ENCODE measurements at places on chromosomes 7 and 10. TPM values are rescaled to one million over a fixed set of nuclear protein-coding genes. Genes with fewer than 3 reads are reported as not detected.

Gene ANKRD30A
- 0.39 TPM for total RNA-seq

Gene ZNF511
- 70.9 TPM for total RNA-seq

Gene OR6B1
- not detected for total RNA-seq

Gene HOXA3
- total RNA-seq: 6.9 TPM

Gene C7orf25
- total RNA-seq: 2.0 TPM

Gene SKIDA1
- total RNA-seq: 0.85 TPM

Gene MRC1
- not detected for total RNA-seq

Gene RASA4B
- total RNA-seq: 2.2 TPM

Gene AKR1C4
- total RNA-seq: not detected

Gene CALML3
- not detected for total RNA-seq

Gene THAP5
- 11.0 TPM for total RNA-seq

Gene PTPRN2
- 0.76 TPM for total RNA-seq

Gene ABCA13
- 0.05 TPM for total RNA-seq

Gene PRKG1
- total RNA-seq: not detected

Gene GNA12
- total RNA-seq: 33.0 TPM

Gene RBM20
- total RNA-seq: 3.1 TPM

Gene CHCHD2
- total RNA-seq: 711 TPM

Gene C7orf57
- 0.31 TPM for total RNA-seq

Gene RPP30
- total RNA-seq: 48.2 TPM

Gene CNPY1
- total RNA-seq: not detected

Gene TAS2R41
- total RNA-seq: not detected

Gene CREB5
- total RNA-seq: 3.6 TPM

Gene ZNF488
- total RNA-seq: 14.5 TPM

Gene CDHR3
- total RNA-seq: 5.0 TPM

Gene HOXA4
- total RNA-seq: 1.7 TPM

Gene ZNF33B
- total RNA-seq: 5.7 TPM

Gene CYP2W1
- total RNA-seq: not detected

Gene CFAP43
- total RNA-seq: 0.16 TPM

Gene IFIT1B
- not detected for total RNA-seq

Gene SLIT1
- 0.04 TPM for total RNA-seq

Gene COPG2
- total RNA-seq: 13.9 TPM

Gene MNX1
- 3.0 TPM for total RNA-seq

Gene CTAGE4
- not detected for total RNA-seq

Gene ALKBH4
- total RNA-seq: 12.0 TPM

Gene OPN1SW
- total RNA-seq: not detected

Gene UNCX
- not detected for total RNA-seq

Gene HABP2
- total RNA-seq: 0.10 TPM

Gene HKDC1
- total RNA-seq: 13.7 TPM

Gene SH2D4B
- 0.09 TPM for total RNA-seq

Gene LRRTM3
- total RNA-seq: not detected

Gene ENTPD1
- not detected for total RNA-seq

Gene UCN3
- total RNA-seq: not detected

Gene WDR86
- 0.11 TPM for total RNA-seq

Gene EIF3A
- total RNA-seq: 127 TPM

Gene MYL10
- total RNA-seq: not detected

Gene PTN
- total RNA-seq: not detected

Gene TLL2
- 0.13 TPM for total RNA-seq

Gene MTG1
- total RNA-seq: 52.6 TPM

Gene C7orf33
- total RNA-seq: not detected

Gene SSC4D
- 0.73 TPM for total RNA-seq
